ENCODE measurements at places on chromosomes 7 and 10.

DNA sequence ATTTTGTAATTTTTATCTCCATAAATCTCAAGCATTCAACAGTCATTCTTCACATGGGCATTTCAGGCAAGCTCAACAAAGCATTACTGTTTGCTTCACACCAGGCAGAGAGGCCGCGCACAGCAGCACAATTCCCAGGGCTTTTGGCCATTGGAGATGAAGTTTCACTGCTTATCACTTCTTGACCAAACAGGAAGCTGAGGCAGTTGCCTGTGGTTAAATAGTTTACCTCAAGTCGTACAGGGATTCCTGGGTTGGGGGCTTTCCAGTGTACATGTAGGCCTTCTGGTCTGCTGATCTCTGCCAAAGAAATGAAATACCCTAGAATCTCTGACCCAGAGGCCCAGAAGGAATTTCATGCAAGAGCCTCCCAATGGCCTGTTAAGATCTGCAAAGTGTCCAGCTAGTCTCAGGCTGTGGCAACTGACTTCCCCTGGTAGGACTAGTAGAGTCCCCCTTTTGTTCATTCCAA, 11.2 kb upstream of the PRDX3 start:
- DNase-seq, result no peak

DNA sequence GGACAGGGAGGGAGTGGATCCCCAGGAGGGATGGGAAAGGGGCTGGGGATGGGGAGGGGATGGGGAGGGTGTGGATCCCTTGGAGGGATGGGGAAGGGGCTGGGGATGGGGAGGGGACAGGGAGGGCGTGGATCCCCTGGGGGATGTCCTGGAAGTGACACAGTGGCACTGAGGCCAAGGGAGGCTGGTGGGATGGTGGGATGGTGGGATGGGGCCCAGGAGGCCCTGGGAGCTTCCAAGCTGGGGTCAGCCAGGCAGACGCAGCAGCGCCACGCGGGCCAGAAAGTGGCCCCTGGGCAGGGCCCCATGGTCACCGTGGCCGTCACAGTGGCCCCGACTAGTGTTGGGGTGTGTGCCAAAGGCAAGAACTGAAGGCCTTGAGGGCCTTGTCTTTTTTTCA, 67.8 kb downstream of the INPP5A start:
- DNase-seq, result no peak

- peak; percentile 39 for DNase-seq
Measured at GRCh38 chr10:71635867-71636266, 83.7 kb downstream of the C10orf105 start.

DNA sequence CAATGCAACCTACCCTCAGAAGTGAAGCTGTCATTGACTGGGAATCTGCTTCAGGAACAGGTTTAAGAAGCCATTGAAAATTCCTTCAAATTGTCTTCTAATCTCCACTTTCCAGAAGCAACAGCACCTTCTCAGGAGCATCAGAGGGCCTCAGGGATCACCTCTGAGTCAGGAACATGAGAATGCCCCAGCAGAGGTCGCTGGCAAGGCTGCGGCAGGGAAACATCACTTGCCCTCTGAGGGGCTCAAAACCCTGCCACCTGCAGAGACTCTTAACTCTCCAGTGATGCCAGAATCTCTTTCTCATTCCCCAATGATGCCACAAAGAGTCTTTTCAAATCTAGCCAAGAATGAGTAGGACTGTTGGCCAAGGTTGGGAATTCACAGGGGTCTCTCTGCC, 5.9 kb upstream of the MAPK8 start:
- no peak for DNase-seq

- no peak for DNase-seq
Measured at GRCh38 chr7:90271753-90272152, 26.8 kb downstream of the CFAP69 start.

DNA sequence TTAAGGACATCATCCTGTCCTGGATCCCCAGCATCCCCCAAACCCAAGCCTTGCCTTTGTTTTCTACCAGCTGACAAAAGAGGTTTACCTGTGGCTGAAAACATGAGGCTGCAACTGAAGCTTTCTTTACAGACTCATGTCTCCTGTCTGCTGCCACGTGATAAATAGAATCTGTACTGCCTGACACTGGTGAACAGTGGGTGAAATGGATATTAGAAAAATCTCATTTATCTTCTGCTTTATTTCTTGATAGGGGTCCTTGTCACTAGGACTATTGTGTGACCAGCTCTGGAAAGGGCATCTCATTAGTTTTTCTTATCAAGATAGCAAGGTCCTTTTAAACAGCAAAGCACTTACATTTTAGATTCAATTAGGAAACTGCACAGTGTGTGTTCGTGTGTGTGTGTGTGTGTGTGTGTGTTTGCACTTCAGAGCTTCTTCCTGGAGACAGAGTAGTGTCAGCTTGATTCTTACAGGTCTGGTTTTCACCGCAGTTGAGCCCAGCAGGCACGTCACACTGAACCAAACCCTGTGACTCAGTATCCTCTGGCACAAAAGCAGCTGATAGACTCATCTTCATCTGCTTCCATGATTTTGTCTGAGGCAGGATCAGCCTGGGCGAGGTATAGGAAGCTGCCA, 373.5 kb upstream of the CELF2 start:
- DNase-seq, result no peak

- no peak for DNase-seq
Measured at GRCh38 chr7:44891791-44892190, 6.5 kb upstream of the PURB start.

DNA sequence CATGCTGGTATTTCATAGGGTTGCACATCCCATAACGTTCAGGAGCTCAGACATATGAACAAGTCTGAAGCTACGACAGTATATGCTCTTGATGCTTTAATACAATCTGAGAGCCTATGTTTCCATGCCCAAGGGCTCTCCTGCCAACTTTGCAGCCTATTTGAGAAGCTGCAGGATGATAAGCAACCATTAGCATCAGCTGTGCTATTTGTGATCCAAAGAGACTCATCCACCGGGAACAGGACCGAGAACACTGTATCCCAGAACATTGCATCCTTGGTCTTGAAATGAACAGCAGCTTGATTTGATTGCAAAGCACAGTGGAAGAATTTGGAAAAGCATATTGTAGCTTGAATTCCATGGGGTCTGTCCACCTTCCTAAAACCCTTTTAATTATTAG, 156.2 kb upstream of the PTER start:
- no peak for DNase-seq

DNA sequence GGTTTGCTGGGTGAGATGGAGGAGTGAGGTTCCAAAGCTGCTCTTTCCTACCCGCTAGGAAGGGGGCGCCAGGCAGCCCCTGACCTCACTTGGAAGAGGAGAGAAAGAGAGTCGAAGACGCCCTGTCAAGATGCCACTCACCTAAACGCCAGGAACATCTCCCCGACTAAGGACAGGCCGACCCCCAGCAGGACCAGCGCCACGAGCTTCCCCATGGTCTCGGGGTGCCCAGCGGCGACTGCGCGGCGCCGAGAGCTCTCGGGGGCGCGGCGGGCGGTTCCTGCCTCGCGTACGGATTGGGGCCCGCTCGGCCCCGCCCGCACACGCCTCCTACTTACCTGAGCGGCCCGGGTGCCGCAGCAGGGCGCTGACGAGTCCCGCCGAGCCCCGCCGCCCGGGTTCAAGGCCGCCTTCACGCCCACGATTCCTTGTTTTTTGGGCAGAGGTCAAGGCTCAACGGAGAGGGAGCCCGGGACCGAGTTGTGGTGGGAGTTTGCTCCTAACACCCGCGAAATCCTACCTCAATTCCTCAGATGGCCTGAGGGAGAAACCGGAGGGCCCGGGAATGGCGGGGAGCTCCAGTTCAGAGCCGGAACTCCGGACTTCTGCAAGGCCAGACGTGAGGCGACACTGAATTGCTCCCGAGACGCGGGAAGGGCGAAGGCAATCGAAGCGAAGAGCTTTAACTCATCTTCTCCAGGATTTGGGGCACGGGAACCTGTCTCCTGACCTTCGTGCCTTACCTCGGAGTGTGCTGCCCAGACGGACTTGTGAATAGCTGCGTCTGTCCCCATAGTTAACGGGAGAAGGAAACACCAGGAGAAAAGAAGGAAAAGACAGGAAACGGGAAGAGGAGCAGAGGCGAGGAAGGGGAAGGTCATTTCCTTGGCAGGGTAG, at the start of gene PON3:
Gene PON3 (minus strand): TSS at position 240 of the 897 bp plus-strand sequence. CDS start 25 bp downstream, at position 215.
- peak; percentile 10 for DNase-seq

- DNase-seq, result no peak
Measured at GRCh38 chr10:5476918-5477525, 22.3 kb downstream of the CALML5 start.

- peak; percentile 95 for DNase-seq
Measured at GRCh38 chr10:75234017-75234682, 1.6 kb downstream of the COMTD1 start.

- DNase-seq, result no peak
Measured at GRCh38 chr10:86951184-86951761, 6.1 kb downstream of the MMRN2 start.

- no peak for DNase-seq
Measured at GRCh38 chr10:2214805-2215204, 477.5 kb upstream of the ADARB2 start.

- DNase-seq, result no peak
Measured at GRCh38 chr10:1138529-1138928, 82.3 kb downstream of the WDR37 start.

DNA sequence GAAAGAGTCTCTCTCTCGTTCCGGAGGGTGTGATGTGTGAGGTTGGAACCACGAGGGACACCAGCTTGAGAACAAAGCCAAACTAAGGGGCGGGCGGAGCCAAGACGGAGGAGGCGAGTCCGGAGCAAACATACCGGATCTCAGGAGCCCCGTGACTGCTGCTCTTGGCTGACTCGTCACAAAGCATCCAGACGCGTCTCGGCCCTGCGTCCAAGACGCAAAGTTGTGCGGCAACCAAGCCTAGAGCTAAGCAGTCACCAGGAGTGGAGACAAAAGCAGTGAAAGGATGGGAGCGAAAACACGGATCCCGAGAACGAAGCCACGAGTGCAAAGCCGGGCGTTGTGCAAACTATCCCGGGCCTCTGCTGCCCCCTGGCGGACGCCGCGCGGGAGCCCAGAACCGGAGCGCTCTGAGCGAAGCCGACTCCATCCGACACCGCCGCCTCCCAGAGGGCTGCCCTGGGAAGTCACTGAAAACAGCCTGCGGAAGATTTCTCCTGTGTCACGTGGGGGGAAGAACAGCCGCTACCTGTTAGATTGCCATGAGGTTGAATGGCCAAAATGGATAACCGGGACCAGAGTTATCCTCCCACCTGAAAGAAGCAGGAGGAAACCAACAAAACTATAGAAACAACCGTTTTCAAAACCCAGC, 46.4 kb upstream of the TMEM72 start:
- DNase-seq, result peak; percentile 73

GRCh38 chr10:121501796-121502195, 96.4 kb downstream of the FGFR2 start:
- DNase-seq, result no peak

- DNase-seq, result peak; percentile 85
Measured at GRCh38 chr10:62728479-62728878, 76.0 kb upstream of the ADO start.

GRCh38 chr7:72446131-72446530, 34.0 kb upstream of the CALN1 start:
- no peak for DNase-seq

- DNase-seq, result no peak
Measured at GRCh38 chr10:11876805-11877590, 53.8 kb downstream of the PROSER2 start.

GRCh38 chr7:121151774-121152221, 163.3 kb downstream of the CPED1 start:
- DNase-seq, result no peak

DNA sequence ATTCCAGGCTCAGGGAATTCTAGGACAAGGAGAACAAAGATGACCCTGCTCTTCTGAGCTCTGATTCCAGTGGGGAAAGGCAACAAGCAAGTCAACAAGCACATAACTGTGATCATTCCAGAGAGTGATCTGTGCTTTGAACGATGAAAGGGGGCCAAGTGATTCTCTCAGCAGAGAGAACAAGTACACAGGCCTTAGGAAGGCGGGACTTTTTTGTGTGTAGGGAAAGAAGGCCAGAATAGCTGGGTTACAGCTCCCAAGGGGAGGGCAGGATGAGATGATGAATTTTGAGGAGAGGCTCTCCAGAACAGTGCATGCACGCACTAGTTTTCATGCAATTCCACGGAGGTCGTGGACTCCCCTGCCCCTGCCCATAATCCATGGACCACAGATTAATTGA, 565.2 kb downstream of the SDK1 start:
- DNase-seq, result no peak

- no peak for DNase-seq
Measured at GRCh38 chr10:58050575-58050974, 217.1 kb downstream of the IPMK start.

DNA sequence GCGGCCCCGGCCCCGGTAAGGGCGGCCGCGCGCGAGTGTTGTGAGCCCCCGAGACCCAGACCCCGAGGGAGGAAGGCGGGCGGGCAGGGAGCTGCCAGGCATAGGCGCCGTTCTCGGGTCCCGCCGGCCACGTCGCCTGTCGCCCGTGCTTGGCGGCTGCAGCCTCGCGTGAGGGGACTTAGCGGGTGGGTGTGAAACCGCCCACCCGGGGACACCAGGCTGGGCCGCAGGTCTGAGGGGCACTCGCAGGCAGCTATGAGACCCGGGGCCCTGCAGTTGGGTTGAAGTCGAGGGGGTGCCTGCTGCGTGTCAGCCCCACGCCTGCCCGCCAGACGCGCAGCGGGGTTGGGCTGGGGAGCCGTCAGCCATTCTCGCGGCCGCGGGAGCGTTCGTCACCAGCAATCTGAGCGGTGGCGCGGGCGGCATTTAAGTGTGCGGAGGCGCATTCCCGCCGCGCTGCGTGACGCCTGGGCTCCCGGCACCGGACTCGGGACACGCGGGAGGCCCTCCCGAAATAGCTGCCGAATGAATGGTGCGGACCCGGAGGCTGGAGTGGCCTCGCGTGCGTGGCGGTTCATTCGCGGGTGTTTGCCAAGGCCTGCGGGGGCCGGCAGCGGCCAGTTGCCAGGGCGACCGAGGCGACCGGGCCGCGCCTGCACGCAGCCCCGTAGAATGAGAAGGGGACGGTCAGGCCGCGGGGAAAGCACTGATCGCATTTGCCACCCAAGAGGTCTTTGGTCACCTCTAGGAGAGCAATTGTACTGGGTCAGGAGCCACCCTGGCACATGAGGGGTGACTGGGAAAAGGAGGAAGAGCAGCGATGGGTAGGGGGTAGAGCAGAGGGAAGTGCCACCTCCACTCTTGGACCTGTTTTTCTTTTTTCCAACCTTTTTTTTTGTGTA, 750 bp downstream of the ZNF398 start:
- DNase-seq, result peak; percentile 56

- DNase-seq, result no peak
Measured at GRCh38 chr10:100983868-100984671, 3.2 kb downstream of the MRPL43 start.

DNA sequence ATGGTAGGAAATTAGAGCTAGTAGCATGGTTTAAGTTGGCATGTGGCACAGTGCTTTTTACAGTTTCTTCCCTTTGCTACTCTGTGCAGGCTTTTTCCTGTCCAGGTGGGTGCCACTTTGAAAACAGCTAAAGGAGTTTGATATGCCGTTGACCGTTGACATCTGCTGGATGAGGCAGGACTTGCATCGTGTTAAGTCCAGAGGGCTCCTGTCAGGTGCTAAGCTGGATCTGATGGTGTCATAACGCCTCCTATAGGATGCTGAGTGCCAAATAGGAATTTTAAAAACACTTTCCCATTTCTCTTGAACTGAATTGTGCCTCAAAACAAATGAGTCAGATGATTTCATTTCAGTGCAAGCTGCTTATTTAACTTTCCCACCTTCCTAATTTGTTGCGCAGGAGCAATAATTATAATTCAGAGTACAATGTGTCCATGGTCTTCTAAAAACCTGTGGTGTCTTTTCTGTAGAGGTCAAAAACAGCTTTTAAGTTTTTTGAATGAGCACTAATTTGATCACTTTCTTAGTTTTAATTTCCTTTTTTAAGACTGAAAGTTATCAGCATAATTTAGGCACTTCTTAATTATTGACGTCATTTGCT, 178.3 kb downstream of the CDCA7L start:
- peak; percentile 14 for DNase-seq
